Progenitor cell of endocrine pancreas (in vitro differentiated cells): ENCODE measurements at places on chromosomes 2 and 18. TPM values are rescaled to one million over a fixed set of nuclear protein-coding genes. Genes with fewer than 3 reads are reported as not detected.

DNA sequence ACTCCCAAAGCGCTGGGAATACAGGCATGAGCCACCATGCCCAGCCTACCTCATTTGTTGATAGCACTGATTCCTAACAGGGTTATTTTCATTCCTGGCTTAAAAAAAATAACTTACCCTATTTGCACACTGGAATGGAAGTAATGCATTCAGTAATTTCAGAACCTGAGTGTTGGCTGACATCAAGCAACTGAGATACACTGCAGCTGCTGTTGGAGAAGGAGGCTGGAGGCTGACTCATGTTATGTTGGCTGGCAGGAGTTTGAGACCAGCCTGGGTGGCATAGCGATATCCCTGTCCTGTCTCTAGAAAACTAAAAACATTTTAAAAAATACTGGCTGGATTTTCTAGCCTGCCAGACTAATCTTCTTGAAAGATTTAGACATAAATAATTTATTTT lies 385.1 kb upstream of the MEX3C start:
- no peak for DNase-seq

DNA sequence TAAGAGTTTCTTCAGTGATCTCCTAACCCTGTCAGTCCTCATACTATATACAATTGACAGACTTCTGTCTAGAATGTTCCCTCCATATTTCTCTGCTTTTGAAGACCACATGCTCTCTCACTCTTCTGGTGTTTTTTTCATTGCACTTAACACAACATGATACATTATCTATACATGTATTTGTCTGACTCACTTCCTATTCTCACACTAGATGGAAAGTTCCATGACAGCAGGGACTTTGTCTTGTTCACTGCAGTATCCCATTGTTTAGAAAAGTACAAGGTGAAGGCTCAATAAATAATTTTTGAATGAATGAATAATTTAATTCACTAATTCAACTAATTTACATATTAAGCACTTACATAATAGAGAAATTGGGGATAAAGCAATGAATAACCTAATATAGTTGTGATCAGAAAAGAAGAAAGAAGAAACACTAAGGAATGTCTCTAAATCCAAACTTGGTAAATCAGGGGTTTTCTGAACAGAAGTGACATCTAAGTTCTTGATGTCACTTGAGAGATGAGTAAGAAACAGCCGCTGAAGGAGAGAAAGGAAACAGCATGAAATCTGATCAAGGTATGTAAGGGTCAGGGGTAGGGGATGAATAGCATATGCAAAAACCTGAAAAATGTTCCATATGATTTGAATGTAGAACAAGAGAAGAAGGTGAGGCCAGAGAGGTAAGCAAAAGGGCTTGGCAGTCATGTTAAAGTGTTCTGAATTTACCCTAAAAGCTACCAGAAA lies 42.4 kb downstream of the MBD2 start:
- no peak for DNase-seq

DNA sequence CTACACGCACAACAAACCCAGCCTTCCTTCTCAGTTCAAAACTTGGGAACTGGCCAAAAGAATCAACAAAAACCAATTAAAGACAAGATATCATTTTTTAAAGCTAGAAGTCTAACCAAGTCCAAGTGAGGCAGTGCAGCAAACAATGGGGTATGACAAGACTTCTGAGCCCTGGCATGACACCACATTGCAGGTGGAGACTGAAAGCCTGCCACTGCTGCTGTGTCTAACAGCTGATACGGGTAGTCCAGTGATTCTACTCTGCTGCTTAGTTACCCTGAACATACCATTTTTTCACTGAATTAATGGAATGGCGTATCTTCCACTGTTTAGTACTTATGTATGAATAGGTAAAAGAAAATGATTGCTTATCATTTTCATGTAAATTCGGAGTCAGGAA lies 47.4 kb upstream of the KIDINS220 start:
- DNase-seq: no peak

DNA sequence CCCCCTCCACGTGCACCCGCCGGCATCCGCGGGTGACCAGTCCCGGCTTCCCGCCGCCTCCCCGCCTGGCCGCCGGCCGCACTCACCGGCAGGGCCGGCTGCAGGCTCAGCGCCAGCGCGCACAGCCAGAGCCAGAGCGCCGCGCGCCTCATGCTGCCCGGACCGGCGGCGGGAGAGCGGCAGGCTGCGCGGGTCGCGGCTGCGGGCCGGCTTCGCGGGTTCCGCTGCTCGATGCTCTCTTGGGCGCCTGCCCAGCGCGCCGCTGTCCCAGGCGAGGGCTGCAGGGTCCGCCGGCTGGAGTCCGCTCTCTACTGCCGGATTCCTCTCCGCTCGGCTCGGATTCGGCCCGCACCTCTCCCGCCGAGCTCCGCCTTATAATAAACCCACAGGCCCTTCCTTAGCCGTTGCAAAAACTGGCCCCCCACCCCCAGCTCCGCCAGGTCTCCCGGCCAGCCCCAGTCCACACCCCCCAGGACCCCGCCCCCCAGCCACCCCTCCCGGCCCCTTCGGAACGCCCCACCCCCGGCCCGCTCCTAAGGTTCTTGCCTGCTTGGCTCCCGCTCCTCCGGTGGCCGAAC lies at the start of gene SDC1:
Gene SDC1 (minus strand): TSS at position 415 of the 578 bp plus-strand sequence. CDS start 263 bp downstream, at position 152.
- peak; percentile 45 for DNase-seq

- DNase-seq: no peak
These were observed 83.1 kb downstream of the KCTD18 start for GRCh38 chr2:200426754-200427153.

GRCh38 chr2:110149330-110150220 lies 34.0 kb upstream of the MALL start:
- DNase-seq: no peak

DNA sequence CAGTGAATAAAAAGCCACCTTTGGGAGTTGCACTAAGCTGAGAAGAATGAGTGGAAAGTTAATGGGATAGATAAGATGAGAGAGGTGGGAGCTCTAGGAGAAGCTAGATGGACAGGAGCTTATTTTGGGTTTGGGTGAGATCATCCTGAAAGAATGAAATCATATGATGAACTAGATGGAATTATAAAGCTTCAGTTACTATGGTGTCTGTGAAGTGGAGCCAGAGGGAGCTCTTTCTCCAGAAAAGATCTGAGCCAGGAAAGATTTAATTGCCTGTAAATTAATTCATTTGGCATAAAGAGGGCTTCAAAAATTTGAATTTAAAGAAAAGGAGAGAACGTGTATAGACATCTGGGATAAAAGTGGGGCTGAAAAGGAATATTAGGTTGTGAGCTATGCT lies 10.3 kb downstream of the DNAH6 start:
- no peak for DNase-seq

- no peak for DNase-seq
These were observed 588.2 kb downstream of the IRS1 start for GRCh38 chr2:226211439-226211838.

- no peak for DNase-seq
These were observed 205.4 kb downstream of the SNTG2 start for GRCh38 chr2:1156059-1156458.

DNA sequence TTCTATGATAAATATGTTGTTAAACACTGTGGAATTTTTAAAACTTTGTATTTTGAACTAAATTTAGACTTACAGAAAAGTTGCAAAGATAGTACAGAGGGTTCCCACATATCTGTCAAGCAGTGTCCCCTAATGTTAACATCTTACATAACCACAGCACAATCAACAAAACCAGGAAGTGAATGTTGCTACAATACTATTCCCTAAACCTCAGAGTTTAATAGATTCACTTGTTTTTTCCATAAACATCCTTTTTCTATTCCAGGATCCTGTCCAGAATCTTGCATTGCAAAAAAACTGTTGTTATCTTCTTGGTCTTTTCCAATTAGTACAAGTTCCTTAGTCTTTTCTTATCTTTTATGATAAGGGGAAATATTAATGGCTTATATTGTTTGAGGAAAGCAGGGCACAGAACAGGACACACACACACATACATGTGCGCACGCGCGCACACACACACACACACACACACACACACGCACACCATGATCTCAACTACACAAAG lies 251.1 kb upstream of the TRIB2 start:
- no peak for DNase-seq

DNA sequence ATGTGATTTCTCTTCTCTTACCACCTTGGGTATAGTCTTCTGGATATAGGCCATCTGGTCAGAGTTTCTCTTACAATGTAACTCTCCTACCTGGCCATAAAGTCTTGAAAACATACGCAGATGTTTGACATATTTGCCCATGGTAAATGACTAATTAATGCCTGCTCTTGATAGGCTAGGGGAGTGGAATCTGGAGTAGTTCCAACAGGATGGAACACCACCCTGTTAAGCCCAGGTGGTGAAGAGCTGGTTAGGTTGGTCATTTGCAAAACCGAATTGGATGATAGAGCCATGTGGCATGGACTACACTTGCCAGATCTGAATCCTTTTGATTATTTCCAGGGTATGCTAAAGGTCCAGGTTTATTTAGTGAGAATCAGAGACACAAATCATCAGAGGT lies 36.5 kb downstream of the HADHB start:
- no peak for DNase-seq

DNA sequence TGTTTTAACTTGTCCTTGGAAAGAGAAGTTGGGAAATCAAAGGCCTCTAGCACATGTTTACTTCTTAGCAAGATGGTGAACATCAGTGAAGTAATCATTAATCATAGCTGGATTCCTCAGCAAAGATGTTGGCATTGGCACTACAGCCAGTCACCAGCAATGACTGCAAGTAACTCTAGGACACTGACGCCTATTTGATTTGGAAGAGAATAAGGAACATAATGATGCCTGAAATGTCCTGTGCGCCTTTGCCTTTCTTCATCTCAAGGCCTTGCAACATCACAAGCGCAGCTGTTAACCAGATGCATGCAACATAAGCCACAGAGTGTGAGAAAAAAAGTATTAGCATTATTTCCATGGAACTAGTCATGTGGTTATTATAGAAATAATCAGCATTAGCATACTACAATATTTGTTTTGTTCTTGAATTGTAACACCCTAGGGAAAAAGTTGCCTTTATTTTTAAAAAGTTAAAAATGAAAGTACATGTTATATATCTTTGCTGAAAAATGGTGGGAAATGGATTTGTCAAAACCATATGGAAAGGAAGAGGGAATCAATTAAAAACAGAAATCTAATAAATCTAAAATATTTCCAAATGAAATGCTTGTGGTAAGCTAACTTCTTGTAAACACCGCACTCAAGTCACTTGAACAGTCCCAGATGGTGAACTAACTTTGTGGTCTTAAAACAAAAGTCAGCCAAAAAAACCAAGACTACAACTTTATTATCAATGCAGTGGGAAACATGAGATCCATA lies 55.6 kb downstream of the THADA start:
- DNase-seq: no peak

DNA sequence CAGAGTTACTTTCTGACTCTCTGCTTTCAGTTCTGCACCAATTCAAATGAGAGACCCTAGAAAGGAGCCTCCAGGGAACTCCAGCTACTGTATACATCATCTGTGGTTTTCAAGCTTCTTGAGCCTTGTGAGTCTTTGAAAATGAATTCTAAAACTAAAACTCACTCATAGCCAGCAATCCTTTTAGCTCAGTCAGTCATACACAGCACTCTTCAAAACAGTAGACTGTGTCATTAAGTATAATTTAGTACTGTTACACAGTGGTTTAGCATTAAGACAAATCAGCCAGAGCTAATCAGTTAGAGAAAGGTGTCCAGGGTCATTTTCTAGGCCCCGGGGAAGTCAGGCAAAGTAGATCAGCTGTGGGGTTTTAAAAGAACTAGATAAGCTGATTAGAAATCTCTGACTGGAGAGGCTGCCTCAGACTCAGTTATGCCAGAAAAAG lies 322.1 kb upstream of the THUMPD2 start:
- no peak for DNase-seq

GRCh38 chr18:75897386-75897785 lies 469.9 kb upstream of the SMIM21 start:
- no peak for DNase-seq

GRCh38 chr2:46333912-46334311 lies 36.7 kb downstream of the EPAS1 start:
- no peak for DNase-seq

- no peak for DNase-seq
These were observed 27.9 kb downstream of the PUM2 start for GRCh38 chr2:20322527-20323300.

DNA sequence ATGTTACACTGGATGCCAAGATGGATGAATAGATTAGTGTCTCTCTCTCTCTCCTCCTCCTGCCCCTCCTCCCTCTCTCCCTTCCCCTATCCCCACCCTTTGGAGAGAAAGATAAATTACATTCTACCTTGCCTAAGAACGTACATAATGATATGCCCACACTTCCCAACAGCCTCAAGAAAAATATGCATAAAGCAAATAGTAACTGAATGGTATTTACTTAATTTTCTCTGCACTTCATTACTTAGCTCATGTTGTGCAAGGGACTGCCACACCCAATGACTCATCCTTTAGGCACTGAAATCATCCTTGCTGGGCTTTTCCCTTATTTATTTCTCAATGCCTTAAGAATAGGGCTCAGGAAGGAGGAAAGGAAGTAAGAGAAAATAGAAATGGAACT lies 137.3 kb upstream of the PID1 start:
- no peak for DNase-seq

DNA sequence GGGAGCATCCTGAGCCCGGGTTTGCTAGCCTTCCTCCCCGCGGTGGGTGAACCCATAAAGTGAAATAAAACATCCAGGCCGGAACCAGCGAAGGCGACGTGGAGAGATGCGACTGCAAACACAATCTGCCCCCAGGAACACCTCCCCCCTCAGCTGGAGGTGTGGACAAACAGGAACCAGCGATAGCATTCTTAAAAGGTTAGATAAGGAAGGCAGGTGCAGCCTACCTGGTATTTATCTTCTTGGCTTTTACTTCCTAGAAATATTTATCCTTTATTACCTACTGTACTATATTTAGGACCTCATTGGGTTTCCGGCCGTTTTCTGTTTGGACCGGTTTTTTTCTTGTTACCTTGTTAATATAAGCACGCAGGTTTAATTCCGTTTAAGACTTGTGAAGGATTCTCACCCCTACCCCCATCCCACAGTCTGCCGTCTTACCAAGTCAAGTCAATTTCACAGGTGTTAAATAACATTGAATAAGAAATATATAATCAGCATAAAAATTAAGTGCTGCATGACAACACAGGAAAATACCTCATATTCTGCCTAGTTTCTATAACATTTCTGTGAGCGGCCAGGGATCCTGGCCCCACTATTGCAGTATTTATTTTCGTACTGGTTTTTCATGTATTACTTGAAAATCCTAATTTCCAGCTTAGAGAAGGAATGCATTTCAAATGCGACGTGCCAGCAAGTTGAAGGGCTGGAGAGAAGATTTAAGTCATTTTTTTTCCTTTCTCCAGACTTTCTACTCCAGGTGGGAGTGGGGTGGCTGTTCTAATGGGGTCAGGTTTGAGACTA lies 224.0 kb upstream of the ID2 start:
- no peak for DNase-seq

GRCh38 chr2:19894134-19894792 lies 7.5 kb downstream of the TTC32 start:
- no peak for DNase-seq

- no peak for DNase-seq
These were observed 312.8 kb upstream of the FANCL start for GRCh38 chr2:58553937-58554336.

Gene RAB6C
- total RNA-seq: 0.24 TPM in 1 of 2 replicates, not detected in the other

Gene TRIM43
- not detected in 2 replicates for total RNA-seq

Gene DSG4
- not detected in 2 replicates for total RNA-seq

Gene CHRNG
- total RNA-seq: 0.42 TPM in 1 of 2 replicates, not detected in the other

Gene VWA3B
- 0.12 and 0.47 TPM in 2 replicates for total RNA-seq

Gene FAM124B
- total RNA-seq: not detected in 2 replicates

Gene NOSTRIN
- 4.0 and 4.3 TPM in 2 replicates for total RNA-seq

Gene NMS
- total RNA-seq: not detected in 2 replicates

Gene TFCP2L1
- 0.78 and 0.86 TPM in 2 replicates for total RNA-seq

Gene RGPD3
- total RNA-seq: 0.07 and 0.38 TPM in 2 replicates

Gene KCNG2
- not detected in 2 replicates for total RNA-seq
